ENCODE measurements at places on chromosomes 5 and 9.

- DNase-seq: no peak
Observed at GRCh38 chr5:81850501-81851357, 99.8 kb upstream of the SSBP2 start.

DNA sequence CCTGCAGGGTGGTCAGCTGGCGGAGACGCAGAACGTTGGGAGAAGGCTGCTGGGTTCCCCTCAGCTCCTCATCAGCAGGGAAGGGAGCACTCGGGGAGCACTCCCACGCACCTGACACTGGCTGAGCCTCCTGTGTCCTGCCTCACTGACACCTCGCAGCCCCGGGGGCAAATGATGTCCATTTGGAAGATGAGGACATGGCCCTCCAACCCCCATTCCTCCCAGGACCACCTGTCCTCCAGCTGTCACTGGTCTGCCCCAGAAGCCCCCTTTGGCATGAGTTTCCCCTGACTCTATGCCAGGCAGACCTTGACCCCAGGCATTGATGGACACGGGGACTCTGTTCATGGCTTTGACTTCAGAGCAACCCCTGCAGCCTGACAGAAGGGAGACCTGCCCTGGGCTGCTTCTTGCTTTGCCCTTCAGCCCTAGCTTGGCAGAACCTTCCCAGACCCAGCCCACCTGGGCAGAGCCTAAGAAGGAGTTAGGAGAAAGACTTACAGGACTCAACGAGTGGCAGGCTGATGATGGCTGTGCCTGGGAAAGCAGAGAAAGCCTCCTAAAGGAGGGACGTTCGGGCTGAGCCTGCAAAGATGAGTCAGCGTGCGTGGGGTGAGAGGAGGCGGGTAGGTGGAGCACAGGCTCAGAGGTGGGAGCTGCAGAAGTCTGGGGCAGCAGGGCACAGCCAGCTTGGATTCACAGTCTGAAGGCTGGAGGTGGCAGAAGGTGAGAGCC, 90.6 kb downstream of the LMX1B start:
- DNase-seq: no peak

DNA sequence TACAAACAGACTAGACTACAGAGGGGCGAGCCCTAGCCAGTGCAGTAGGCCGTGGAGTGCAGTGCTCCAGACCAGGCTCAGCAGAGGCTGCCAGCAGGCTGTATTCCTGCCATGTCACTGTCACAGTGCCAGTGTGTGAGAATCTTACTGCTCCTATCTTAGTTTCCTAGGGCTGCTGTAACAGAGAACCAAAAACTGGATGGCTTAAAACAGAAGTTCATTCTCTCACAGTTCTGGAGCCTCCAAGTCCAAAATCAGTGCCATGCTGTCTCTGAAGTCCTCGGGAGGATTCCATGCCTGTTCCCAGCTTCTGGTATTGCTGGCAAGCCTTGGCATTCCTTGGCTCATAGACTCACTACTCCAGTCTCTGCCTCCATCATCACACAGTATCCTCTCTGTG, 75.0 kb upstream of the SAP30L start:
- DNase-seq: no peak

DNA sequence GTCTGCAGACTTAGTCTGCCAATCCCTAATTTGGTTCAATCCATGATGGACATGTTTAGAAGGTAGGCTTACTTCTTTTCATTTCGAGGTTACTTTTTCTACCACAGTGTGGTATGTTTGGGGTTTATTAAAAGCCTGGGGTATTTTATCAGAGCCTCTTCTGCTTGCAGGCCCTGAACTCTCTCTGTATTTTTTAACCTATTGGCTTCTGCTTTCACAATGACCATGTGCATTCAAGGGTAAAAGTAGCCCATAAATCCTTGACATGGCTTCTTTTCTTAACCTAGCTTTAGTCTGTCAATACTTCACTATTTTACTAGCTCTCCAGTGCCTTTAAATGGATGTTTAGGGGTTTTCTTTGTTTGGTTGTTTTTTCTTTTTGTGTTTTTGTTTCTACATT, 286.6 kb downstream of the FER start:
- no peak for DNase-seq

GRCh38 chr5:10675177-10675700, 85.8 kb downstream of the DAP start:
- no peak for DNase-seq

DNA sequence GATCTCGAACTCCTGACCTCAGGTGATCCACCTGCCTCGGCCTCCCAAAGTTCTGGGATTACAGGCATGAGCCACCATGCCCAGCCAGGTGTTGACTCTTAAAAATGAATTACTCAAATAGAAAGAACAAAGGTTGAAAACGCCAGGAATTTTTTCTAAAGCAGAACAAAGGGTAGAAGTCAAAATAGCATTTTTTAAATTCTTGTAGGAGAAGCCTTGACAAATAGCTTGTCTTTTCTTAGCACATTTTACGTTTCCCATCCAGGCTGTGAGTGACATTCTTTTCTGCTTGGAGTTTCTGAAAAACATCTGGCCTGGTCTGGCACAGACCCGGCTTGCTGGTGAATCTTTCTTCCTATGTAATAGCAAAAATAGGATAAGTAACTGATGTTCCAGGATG, 169.4 kb upstream of the ZNF462 start:
- no peak for DNase-seq

DNA sequence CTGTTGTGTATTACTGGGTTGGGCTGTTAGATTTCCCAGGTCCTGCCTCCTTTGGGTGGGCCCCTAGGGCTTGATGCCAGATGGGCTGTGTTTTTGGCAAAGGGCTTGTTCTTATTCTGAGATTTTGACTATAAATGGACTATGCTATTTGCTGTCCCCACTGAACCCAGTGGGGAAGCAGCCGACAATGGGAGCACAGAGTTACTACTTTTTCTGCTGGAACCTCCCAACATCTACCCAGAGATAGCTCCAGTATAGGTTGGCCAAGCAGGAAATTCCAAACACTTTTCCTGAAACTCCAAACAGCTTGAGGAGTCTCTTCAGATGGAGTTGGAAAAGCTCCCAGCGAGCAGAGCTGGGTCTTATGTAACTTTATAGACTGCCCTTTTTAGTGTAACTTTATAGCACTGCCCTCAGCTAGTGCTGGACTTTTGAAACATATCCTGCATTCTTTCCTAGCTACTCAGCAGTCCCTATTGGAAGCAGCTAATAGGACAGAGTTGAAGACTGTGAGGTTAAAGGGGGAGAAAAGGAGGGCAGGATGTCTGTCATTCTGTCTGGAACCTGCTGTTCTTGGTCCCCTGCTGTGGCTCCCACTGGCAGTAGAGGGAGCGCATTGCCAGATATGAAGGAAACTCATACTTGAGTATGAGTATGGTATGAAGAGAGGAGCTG, 21.0 kb downstream of the RUSC2 start:
- no peak for DNase-seq

- no peak for DNase-seq
Observed at GRCh38 chr9:14313378-14313940, 482 bp downstream of the NFIB start.

DNA sequence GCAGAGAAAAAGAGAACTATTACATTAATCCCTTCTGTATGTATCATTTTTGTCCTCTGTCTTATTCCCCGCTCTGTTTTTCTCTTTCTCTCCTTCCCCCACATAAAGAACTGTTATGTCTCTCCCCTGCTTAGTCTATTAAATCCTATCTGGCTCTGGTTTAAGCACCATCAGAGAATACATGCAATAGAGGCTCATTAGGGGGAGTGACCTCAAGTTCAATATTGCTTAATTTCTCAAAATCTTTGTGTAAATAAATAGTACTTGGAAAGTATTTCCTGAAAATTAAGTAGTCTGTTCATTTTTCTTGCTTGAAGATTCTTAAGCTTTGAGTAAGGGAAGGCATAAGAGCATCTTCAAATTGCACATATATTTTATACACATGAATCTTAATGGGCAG, 41.2 kb upstream of the FAM174A start:
- no peak for DNase-seq

GRCh38 chr5:172185096-172185461, 2.9 kb downstream of the STK10 start:
- DNase-seq: no peak

DNA sequence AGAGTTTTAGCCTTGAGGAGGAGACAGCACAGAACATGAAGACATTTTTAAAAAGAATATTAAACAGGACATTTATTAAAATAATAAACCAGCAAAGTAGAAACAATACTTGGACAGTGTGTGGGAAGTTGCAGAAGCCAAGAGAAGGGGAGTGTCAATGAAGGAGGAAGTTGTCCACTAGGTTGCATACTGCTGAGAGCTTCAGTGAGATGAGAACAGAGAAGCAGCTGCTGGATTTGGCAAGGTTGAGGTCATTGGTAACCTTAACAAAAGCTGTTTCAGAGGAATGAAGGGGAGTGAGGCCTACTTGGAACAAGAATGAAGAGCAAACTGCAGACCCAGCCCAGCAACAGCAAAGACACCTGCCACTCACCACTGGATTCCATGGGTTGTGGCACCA, 11.4 kb downstream of the BHMT start:
- no peak for DNase-seq

DNA sequence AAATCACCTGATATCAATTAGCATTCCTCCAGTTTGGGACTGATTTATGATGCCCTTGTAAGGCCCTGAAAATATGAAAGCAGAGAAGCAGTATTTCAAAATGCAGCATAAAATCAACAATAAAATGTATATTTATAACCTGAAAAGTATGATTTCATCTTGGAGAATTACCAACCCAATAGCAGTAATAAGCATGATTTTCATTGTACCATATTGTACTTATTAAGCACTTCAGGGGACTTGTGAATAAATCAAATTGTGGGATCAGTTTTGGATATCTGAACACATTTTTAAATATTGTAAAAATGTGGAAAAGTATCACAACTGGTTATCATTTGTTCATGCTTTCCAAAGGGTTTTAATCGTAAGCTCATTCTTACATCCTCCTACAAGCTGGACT, 250.8 kb downstream of the DMRT2 start:
- DNase-seq: no peak

GRCh38 chr9:17600962-17601593, 22.2 kb downstream of the SH3GL2 start:
- no peak for DNase-seq

DNA sequence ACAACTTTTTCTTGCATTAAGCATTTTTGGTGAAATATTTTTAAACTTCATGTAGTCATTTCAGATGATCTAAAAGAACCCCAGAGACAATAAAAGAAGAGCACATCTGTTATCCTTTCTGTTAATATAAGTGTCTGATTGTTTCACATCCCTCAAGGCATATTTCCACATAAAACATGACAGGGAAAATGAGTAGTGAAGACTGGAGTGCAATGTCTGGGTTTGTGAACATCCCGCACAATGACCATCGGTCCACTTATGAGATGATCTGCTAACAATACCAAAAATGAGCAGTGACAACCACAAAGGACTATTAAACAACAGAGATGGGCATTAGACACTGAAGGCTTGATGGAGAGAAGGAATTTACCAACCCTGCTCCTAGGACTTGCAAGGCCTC, 209.1 kb downstream of the NR2F1-AS1 start:
- no peak for DNase-seq

- DNase-seq: peak; percentile 66
Observed at GRCh38 chr5:180802325-180803180, at the start of gene MGAT1. Gene MGAT1, minus strand, starts transcription at chr5:180802806. Its CDS starts 9,835 bp downstream, at chr5:180792971.

Measured in stimulated activated CD8-positive, alpha-beta memory T cell treated with anti-CD3 and anti-CD28 coated beads, Interleukin-15, amount 100 ng/mL, for 24 hours (primary cell).